Pancreas (tissue), 10 donors: ENCODE measurements at places on chromosomes 1 and 21. TPM values are rescaled to one million over a fixed set of nuclear protein-coding genes. Genes with fewer than 3 reads are reported as not detected.
A peak's percentile ranks its signal among the peaks of the same experiment; 100 is the strongest.

DNA sequence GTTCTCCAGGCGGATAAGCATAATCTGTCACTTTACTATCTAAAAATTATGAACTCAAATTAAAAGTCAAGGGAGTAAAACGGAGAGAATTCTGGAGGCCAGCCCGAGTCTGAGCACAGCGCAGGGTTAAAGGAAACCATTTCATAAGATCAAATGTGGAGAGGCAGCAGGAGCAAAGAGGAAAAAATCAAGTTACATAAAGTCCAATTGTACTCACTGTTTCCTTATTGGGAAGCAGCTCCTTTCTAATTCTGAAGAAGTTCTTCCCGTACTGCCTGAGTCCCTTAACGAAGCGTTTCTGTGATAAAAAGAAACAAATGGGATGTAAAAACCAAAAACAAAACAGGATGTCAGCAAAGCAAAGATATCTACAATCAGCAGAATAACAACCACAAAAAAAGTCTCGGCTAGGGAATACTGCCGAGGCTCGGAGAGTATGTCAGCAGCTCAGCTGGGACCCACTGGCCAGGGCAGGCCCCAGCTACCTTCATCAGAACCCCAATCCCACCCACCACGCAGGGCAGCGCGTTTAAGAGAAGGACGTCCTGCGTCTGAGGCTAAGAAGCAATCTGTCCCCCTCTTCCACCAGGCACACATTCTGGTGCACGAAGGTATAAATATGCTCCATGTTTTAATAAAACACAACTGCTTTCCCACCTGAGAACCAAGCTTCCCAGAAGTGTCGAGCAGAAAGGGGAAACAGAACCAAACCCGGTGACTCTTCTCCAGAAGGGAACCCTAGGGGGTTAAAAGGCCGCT is 104.8 kb downstream of the SLC45A1 start:
- no peaks in the 10 kb centered on the region for H3K36me3 ChIP-seq
- H3K27ac ChIP-seq: peak overlapping the region; percentile 82
- peaks cover 52% of the 10 kb centered on the region for H3K4me1 ChIP-seq
- no peak for DNase-seq
- H3K4me3 ChIP-seq: peak overlapping the region; percentile 67
- H3K27me3 ChIP-seq: no peaks in the 10 kb centered on the region

The GSTM1 gene
- total RNA-seq: 26.9 TPM

GRCh38 chr1:15066191-15066590 is 87.4 kb upstream of the TMEM51 start:
- no peaks in the 10 kb centered on the region for H3K4me1 ChIP-seq
- H3K27ac ChIP-seq: no peak overlapping the region
- no peaks in the 10 kb centered on the region for H3K36me3 ChIP-seq
- DNase-seq: no peak
- no peaks in the 10 kb centered on the region for H3K27me3 ChIP-seq

The KCNN3 gene
- 0.31 TPM for total RNA-seq

- no peak overlapping the region for H3K27ac ChIP-seq
- no peaks in the 10 kb centered on the region for H3K4me1 ChIP-seq
- peak overlapping the region; percentile 86 for H3K4me3 ChIP-seq
- no peaks in the 10 kb centered on the region for H3K36me3 ChIP-seq
- H3K27me3 ChIP-seq: no peaks in the 10 kb centered on the region
- DNase-seq: no peak
Observed at GRCh38 chr1:160399544-160400222, 681 bp upstream of the VANGL2 start.

The FCRL4 gene
- total RNA-seq: not detected

DNA sequence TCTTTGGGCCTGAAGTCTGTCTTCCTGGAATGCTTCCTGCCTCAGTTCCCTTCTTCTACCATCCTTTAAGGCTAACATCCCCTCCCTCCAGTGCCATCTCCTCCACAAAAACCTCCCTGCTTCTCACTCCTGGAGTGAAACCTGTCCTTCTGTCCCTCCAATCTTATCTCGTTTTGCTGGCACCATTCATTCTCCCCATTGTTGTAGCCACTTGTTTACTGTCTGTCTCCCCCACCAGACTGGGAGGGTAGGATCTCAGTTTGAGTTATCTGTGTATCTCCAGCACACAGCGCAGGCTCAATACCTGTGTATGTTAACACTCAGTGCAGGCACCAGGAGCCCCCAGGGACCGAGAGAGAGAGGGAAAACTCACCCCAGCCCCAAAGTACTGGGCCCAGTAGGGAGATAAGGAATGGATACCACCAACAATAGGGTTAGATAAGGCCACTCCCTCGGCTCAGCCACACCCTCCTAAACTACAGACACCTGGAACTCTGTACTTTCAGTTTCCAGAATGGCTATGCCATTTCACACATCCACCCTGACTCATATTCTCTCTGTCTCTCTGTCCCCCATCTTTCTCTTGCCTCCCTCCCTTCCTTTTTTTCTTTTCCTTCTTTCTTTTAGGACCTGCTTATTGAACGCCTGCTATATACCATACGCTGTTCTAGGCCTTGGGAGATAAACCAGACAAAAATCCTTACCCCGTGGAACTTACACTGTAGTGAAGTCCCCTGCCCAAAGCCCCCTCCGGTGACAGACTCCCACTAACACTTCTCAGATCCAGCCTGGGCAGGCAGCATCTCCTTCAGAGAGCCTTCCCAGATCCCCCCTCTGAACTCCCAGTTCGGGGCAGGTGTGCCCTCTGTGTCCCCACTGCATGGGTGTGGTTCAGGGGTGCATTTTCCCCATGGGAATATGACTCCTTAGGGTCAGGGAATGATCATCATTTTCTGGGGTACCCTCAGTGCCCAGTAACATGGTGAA is 3.3 kb upstream of the SSBP3 start:
- H3K36me3 ChIP-seq: no peaks in the 10 kb centered on the region
- peaks cover 7% of the 10 kb centered on the region for H3K4me1 ChIP-seq
- no peaks in the 10 kb centered on the region for H3K27me3 ChIP-seq
- no peak overlapping the region for H3K4me3 ChIP-seq

- peaks cover 11% of the 10 kb centered on the region for H3K36me3 ChIP-seq
- no peaks in the 10 kb centered on the region for H3K4me1 ChIP-seq
- no peak overlapping the region for H3K4me3 ChIP-seq
- no peaks in the 10 kb centered on the region for H3K27me3 ChIP-seq
Observed at GRCh38 chr1:27994060-27994459, 34.3 kb downstream of the XKR8 start.

The CELA2B gene
- 310 TPM for total RNA-seq

DNA sequence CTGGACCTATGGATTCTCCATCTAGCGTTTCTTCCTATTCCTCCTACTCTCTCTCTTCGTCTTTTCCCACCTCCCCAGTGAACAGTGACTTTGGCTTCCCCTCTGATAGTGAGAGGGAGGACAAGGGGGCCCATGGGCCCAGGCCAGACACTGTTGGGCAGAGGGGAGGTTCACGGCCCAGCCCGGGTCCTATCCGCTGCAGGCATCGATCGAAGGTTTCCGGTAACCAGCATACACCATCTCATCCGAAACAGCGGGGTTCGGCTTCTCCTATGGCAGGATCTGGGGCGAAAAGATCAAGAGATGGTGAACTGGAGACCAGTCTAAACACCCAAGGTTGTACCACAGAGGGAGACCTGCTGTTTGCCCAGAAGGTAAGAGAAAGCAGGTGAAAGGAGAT is 906 bp downstream of the CIART start:
- peaks cover 4% of the 10 kb centered on the region for H3K4me1 ChIP-seq
- DNase-seq: no peak
- H3K4me3 ChIP-seq: peak overlapping the region; percentile 44
- H3K27ac ChIP-seq: no peak overlapping the region
- no peaks in the 10 kb centered on the region for H3K27me3 ChIP-seq
- no peaks in the 10 kb centered on the region for H3K36me3 ChIP-seq

DNA sequence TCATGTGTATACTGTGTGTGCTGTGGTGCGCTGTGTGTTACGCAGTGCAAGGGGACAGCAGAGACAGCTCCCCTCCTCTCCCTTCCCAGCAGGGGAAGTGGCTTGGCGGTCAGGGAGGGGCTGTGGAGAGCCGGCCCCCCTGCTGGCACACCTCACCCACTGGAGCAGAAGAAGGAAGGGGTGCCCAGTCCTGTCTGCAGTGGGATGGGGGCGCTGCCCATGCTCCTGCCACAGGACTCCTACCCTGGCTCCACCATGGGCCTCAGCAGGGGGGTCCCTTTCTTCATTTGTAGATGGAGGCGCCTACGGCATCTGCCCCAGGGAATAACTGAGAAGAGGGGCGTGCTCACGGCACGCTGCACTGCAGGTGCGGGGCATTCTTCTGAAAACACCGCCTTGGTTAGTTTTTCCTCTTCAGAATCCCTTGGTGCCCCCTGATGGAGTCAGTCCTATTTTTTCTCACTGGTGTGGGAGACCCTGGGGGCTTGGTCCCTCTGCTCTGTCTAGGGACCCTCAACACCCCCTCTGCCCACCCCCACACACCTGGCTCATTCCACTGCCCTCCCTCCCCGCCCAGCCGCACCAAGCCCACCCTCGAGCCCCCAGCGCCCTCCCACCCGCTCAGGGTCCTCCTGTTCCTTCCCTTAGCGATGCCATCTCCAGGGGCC is 13.8 kb upstream of the LDLRAP1 start:
- DNase-seq: no peak
- no peak overlapping the region for H3K4me3 ChIP-seq

DNA sequence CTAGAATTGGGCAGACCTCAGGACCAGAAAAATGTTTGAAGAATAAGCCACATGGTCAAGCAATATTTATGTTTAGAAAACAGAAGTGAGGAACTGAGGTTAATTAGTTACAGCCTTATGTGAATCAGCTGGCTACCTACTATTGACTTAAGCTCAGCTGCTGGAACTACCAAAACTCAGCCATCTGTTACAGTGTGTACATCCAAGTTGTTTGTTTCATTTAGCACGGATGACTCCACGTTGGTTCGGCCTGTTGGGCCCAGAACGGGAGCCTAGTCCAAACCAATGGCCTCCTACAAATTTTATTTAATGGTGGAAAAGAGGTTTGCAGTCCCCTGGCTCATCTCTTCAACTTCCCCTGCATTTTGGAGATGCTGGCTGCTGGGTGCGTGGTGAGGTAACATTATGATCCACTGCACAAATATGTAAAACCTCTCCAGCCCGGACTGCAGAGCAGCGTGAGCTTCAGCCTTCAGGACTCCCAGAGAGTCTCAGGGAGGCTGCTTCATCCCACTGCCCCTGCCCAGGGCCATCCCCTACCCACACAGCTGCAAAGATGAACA is 143.4 kb downstream of the ZZZ3 start:
- H3K27me3 ChIP-seq: no peaks in the 10 kb centered on the region
- H3K4me3 ChIP-seq: no peak overlapping the region
- H3K36me3 ChIP-seq: no peaks in the 10 kb centered on the region

GRCh38 chr1:63087966-63088365 is 234.4 kb upstream of the FOXD3 start:
- no peak for DNase-seq
- no peaks in the 10 kb centered on the region for H3K36me3 ChIP-seq
- H3K4me3 ChIP-seq: no peak overlapping the region
- H3K27me3 ChIP-seq: peaks cover 11% of the 10 kb centered on the region
- no peak overlapping the region for H3K27ac ChIP-seq
- H3K4me1 ChIP-seq: no peaks in the 10 kb centered on the region

The STIL gene
- 0.43 TPM for total RNA-seq

DNA sequence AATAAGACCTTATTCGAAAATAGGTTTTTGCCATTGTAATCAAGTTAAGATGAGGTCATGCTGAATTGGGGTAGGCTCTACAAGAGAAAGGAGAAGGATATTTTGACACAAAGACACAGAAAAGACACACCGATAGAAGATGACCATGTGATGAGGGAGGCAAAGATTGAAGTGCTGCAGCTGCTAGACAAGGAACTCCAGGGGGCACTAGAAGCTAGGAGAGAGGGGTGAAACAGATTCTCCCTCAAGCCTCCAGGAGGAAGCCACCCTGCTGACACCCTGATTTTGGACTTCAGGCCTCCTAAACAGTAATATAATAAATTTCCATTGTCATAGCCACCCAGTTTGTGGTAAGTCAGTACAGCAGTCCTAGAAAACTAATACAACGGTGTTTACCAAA is 506.8 kb upstream of the CAMK1G start:
- H3K36me3 ChIP-seq: no peaks in the 10 kb centered on the region
- no peak for DNase-seq
- H3K27ac ChIP-seq: no peak overlapping the region
- H3K4me3 ChIP-seq: no peak overlapping the region

The TNN gene
- 0.08 TPM for total RNA-seq

GRCh38 chr1:12073796-12074195 is 10.7 kb downstream of the TNFRSF8 start:
- H3K27me3 ChIP-seq: no peaks in the 10 kb centered on the region
- no peak overlapping the region for H3K4me3 ChIP-seq
- no peaks in the 10 kb centered on the region for H3K4me1 ChIP-seq
- H3K36me3 ChIP-seq: no peaks in the 10 kb centered on the region
- H3K27ac ChIP-seq: no peak overlapping the region

The RIPK4 gene
- 11.4 TPM for total RNA-seq

The ZNF648 gene
- not detected for total RNA-seq

The A3GALT2 gene
- total RNA-seq: not detected

DNA sequence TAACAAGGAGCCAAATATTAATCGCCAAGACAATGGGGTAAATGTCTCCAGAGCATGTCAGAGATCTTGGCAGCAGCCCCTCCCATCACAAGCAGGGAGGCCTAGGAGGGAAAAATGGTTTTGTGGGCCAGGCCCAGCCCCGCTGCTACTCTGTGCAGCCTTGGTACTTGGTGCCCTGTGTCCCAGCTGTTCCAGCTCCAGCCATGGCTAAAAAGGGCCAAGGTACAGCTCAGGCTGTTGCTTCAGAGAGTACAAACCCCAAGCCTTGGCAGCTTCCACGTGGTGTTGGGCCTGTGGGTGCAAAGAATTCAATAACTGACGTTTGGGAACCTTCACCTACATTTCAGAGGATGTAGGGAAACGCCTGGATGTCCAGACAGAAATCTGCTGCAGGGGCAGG is 10.4 kb downstream of the UBE2G2 start:
- H3K36me3 ChIP-seq: no peaks in the 10 kb centered on the region
- H3K4me3 ChIP-seq: no peak overlapping the region
- no peak overlapping the region for H3K27ac ChIP-seq
- H3K4me1 ChIP-seq: peaks cover 14% of the 10 kb centered on the region
- H3K27me3 ChIP-seq: no peaks in the 10 kb centered on the region

The OR2G6 gene
- total RNA-seq: not detected

- no peaks in the 10 kb centered on the region for H3K4me1 ChIP-seq
- no peaks in the 10 kb centered on the region for H3K36me3 ChIP-seq
- no peak overlapping the region for H3K27ac ChIP-seq
- H3K4me3 ChIP-seq: no peak overlapping the region
Observed at GRCh38 chr1:218752126-218752525, 407.0 kb downstream of the TGFB2 start.

The CCDC17 gene
- 1.4 TPM for total RNA-seq

- H3K27me3 ChIP-seq: no peaks in the 10 kb centered on the region
- H3K4me1 ChIP-seq: no peaks in the 10 kb centered on the region
- no peaks in the 10 kb centered on the region for H3K36me3 ChIP-seq
- no peak overlapping the region for H3K4me3 ChIP-seq
- H3K27ac ChIP-seq: no peak overlapping the region
Observed at GRCh38 chr1:186722711-186723309, 42.6 kb upstream of the PTGS2 start.

DNA sequence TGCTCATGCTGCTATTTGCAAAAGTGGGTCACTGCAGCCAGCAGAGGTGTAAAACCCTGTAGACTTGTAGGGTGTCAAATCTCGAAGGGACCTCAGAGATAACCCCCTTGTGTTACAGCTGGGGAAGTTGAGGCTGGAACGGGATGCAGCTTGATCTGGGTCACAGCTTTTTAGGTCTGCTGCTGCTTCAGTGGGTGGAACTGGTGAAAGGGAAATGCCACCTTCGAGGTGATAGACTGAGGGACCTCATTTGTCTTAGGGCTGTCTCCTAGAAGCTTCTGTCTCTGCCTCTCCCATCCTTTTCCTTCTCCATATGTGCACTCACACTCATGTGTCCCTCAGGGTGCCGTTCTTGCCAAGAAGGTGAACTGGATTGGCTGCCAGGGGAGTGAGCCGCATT is 35.4 kb downstream of the QSOX1 start:
- no peaks in the 10 kb centered on the region for H3K27me3 ChIP-seq
- H3K36me3 ChIP-seq: peaks cover 25% of the 10 kb centered on the region
- H3K4me3 ChIP-seq: no peak overlapping the region
- no peak overlapping the region for H3K27ac ChIP-seq
